Activated T-cell treated with anti-CD3 and anti-CD28 coated beads, Interleukin-2, amount 50 U/mL, for 4 hours (primary cell): ENCODE measurements at places on chromosomes 13 and 19. TPM values are rescaled to one million over a fixed set of nuclear protein-coding genes. Genes with fewer than 3 reads are reported as not detected.

Gene NLRP4
- not detected for total RNA-seq

Gene TMEM161A
- total RNA-seq = 43.2 TPM

Gene PLPPR3
- not detected for total RNA-seq

Gene TUBA3C
- total RNA-seq = not detected

Gene ZNF575
- total RNA-seq = 1.6 TPM

Gene F10
- total RNA-seq = not detected

Gene CD22
- total RNA-seq = 1.3 TPM

Gene KL
- 0.42 TPM for total RNA-seq

Gene ERICH6B
- total RNA-seq = not detected

Gene GJB6
- 3.1 TPM for total RNA-seq

Gene TLE2
- total RNA-seq = 5.7 TPM

Gene RPS19
- 3,468 TPM for total RNA-seq

Gene SERPINE3
- not detected for total RNA-seq

Gene SIPA1L3
- total RNA-seq = 13.8 TPM

Gene OR10H1
- not detected for total RNA-seq

Gene ZNF728
- not detected for total RNA-seq

Gene CD37
- total RNA-seq = 116 TPM

Gene ZNF846
- total RNA-seq = 2.6 TPM

Gene LMO7
- 4.2 TPM for total RNA-seq

Gene ATP4B
- not detected for total RNA-seq

Gene CALR3
- not detected for total RNA-seq

Gene KASH5
- total RNA-seq = 0.27 TPM

Gene ACTL9
- not detected for total RNA-seq

Gene AMER2
- not detected for total RNA-seq

Gene MYO16
- total RNA-seq = not detected

Gene NCR1
- total RNA-seq = 0.65 TPM

Gene ZNF490
- 7.5 TPM for total RNA-seq

Gene APLP1
- total RNA-seq = not detected

Gene RAD23A
- 256 TPM for total RNA-seq

Gene LILRB3
- total RNA-seq = not detected

Gene SYDE1
- total RNA-seq = 0.63 TPM

Gene FBXO17
- 0.10 TPM for total RNA-seq

Gene ZNF91
- 16.9 TPM for total RNA-seq

Gene ZSCAN1
- total RNA-seq = not detected

Gene PRR20C
- total RNA-seq = not detected

Gene IGFLR1
- total RNA-seq = 32.7 TPM

Gene ZNF571
- total RNA-seq = 1.1 TPM
